ENCODE measurements at places on chromosomes 6 and 20. TPM values are rescaled to one million over a fixed set of nuclear protein-coding genes. Genes with fewer than 3 reads are reported as not detected.
A peak's percentile ranks its signal among the peaks of the same experiment; 100 is the strongest.

DNA sequence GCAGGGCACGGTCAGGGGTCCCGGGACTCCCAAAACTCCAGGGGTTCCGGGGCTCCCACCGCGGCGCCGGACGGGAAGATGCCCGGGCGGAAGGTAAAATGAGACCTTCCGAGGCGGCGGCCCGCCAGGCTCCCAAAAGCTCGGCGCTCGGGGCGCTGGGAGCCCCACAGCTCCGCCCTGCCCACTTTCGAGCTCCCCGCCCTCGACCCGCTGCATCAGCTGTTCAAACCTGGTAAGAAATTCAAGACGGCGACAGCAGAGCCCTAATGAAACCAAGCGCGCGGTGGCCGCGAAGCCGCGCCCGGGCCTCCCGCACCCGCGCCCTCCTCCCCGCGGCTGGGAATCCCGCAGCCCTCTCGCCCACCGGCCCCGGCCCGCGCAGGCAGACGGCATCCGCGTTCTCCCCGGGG, 369 bp downstream of the SLC4A11 start:
- peak; percentile 58 for DNase-seq

DNA sequence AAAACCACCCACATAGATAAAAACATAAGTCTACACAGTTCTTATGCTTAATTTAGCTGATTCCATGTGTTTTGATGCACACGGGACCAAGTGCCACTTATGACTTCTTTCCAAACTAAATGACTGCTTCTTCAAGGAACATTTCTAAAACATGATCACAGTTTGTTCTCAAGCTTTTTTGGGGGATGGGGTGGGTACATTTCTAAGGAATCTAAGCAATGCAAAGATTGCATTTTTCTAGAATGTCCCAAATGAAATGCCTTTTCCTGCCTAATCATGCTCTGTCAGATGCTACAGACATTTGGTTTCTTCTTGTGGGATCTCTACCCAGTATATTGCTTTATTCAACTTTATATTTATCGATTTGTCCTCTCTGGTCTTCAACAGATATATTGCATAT, 496.8 kb upstream of the JAG1 start:
- DNase-seq = no peak

GRCh38 chr6:34792605-34793500, 970 bp downstream of the BLTP3A start:
- no peak for DNase-seq

DNA sequence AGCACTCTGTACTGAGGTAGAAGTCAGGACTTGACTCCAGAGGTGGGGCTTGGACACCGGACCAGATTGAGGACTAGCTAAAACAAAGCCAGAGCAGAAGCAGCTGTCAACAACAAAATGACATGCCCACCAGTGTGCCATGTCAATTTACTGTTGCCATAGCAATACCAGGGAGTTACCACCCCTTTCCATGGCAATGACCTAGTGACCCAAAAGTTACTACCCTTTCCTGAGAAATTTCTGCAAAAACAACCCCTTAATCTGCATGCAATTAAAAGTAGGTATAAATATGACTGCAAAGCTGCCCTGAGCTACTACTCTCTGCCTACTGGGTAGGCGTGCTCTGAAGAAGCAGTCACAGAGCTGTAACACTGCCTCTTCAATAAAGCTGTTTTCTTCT, 21.0 kb downstream of the MAP3K5 start:
- DNase-seq = no peak

GRCh38 chr6:137824896-137825295, 42.2 kb upstream of the TNFAIP3 start:
- no peak for DNase-seq

DNA sequence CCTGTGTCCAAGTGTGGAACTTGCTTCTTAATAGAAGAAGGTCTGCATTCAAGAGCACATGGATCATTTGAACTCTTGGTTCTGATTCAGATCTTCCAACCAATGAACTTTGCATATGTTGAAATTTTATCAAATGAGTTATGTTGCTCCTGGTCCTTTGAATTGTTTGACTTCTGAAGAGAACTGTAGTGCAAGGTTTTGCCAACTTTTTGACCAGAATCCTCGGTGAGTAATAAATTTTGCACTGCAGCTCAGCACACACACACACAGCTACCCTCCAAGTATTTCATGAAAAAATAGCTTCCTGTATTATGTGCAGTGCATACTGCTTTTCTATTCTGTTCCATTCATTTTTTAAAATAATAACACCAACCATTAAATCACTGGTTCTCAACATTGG, 67.5 kb downstream of the BFSP1 start:
- DNase-seq = no peak

DNA sequence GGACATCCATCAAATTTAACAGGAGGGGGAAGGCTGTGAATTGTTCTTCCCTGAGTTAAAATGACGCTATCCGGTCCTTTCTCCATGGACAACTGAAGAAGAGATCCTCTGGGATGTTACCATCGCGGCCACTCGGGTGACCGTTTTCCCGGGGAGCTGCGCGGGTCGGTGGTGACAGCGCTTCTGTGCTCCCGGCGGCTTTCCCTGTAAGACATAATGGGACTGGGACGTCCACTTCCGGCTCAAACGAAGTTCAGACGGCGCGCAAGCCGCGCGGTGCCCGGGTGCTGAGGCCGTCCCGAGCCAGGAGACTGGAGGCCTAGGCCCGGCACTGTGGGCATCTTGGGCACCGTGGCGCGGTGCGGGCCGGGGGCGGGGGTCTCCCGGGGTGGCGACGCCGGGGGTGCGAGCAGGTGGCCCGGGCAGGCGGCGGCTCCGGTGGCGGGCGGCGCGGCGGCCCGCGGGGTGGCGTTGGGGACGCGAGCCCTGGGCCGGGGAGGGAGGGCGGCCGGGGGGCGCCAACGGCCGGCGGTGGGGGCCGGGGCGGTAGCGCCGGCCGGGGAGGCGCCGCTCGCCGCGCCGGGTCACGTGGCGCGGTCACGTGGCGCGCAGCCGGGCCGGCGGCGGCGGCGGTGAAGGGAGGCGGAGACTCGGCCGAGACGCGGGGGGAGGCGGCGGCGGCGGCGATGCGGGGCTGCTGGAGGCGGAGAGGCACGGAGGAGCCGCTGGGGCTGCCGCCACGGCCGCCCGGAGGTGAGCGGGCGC, 63.6 kb downstream of the GTF2H5 start:
- DNase-seq = peak; percentile 91

DNA sequence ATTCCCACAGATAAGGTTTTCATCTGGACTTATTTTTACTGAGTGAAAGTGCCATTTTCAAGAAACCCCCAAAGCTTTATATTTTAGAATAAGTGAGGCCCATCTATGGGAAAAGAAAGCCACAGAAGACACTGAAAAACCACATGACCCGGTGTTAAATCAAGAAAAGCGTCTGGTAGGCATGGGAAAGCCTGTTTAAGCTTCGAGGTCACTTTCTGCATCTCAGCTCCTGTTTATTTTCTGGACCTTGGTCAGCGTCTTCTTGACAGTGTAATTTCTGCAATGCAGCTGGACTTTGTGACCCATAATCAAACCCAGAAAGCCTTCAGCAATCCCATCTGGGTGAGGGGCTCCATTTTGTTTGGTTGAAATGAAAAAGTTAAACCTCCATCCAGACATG, 59.6 kb upstream of the NEDD9 start:
- no peak for DNase-seq

DNA sequence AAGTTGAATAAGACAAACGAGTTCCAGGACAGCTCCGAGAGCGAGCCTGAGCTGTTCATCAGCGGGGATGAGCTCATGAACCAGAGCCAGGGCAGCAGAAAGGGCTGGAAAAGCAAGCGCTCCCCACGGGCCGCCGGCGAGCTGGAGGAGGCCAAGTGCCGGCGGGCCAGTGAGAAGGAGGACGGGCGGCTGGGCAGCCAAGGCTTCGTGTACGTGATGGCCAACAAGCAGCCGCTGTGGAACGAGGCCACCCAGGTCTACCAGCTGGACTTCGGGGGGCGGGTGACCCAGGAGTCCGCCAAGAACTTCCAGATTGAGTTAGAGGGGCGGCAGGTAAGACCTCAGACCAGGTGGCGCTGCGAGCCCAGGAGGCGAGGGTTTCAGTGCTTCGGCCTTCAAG, 56.0 kb upstream of the TMEM181 start:
- DNase-seq = no peak

PAK5 gene
- 0.33 TPM for total RNA-seq

MCHR2 gene
- not detected for total RNA-seq

VGLL2 gene
- total RNA-seq = not detected

TSPO2 gene
- total RNA-seq = not detected

Data from aorta (tissue), 5 donors.